Body of pancreas (tissue), 4 donors: ENCODE measurements at places on chromosomes 12 and 14. TPM values are rescaled to one million over a fixed set of nuclear protein-coding genes. Genes with fewer than 3 reads are reported as not detected.

Gene KLRB1
- not detected for total RNA-seq

Gene ZFHX2
- total RNA-seq: 0.33 TPM

Gene PLA2G1B
- 11,984 TPM for total RNA-seq

Gene IAPP
- 3.6 TPM for total RNA-seq

Gene OTX2
- not detected for total RNA-seq

Gene ZC2HC1C
- 7.3 TPM for total RNA-seq

Gene TSPAN8
- 44.1 TPM for total RNA-seq

Gene NRXN3
- total RNA-seq: 2.3 TPM

Gene SERPINA1
- total RNA-seq: 86.4 TPM

Gene UBR7
- 17.4 TPM for total RNA-seq

Gene PRH2
- total RNA-seq: not detected

Gene FOXG1
- not detected for total RNA-seq

Gene GDF3
- total RNA-seq: not detected

Gene DAO
- not detected for total RNA-seq

Gene TMEM233
- total RNA-seq: not detected

Gene OTUB2
- total RNA-seq: 0.33 TPM

Gene BICDL1
- total RNA-seq: 5.9 TPM

Gene DIABLO
- total RNA-seq: 28.3 TPM

Gene SLC10A1
- total RNA-seq: not detected

Gene MANSC4
- not detected for total RNA-seq

Gene GRIN2B
- under 0.01 TPM for total RNA-seq

Gene DDN
- not detected for total RNA-seq

Gene CPNE6
- not detected for total RNA-seq

Gene TRHDE
- total RNA-seq: 73.2 TPM

Gene LRP1-AS
- total RNA-seq: not detected

Gene IFNG-AS1
- total RNA-seq: not detected

Gene GLS2
- total RNA-seq: 45.5 TPM

Gene CLEC4A
- 0.52 TPM for total RNA-seq

Gene BEST3
- total RNA-seq: 1.3 TPM

Gene PRPF40B
- 6.3 TPM for total RNA-seq

Gene ADIPOR2
- 16.8 TPM for total RNA-seq

Gene PARP2
- total RNA-seq: 5.6 TPM
